ENCODE measurements at places on chromosomes 11 and 22.

DNA sequence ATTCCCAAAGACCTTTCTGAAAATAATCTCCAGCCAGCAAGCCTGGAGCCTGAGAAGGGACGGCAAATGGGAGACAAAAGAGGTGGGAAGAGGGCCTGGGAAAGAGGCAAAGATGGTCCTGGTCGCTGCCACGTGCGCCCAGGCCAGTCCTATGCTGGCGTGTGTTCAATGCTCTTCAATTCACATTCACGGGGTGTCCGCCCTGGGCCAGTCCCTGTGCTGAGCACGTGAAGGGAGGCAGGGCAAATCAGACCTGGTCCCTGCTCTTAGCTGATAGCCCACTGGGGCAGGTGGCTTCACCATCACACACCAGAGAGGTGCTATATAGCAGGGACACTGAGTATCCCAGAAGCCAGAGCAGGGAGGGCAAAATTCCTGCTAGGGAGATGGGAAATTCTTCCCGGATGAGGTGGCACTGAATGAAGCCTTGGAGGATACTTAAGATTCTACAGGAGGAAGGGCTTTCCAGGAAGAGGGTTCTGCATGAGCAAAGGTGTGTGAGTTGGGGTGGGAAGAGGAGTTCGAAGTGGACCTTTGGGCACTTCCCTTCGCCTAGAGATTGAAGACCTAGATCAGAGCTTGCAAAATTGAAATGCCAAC lies 148.2 kb downstream of the CHST1 start:
- DNase-seq: no peak

DNA sequence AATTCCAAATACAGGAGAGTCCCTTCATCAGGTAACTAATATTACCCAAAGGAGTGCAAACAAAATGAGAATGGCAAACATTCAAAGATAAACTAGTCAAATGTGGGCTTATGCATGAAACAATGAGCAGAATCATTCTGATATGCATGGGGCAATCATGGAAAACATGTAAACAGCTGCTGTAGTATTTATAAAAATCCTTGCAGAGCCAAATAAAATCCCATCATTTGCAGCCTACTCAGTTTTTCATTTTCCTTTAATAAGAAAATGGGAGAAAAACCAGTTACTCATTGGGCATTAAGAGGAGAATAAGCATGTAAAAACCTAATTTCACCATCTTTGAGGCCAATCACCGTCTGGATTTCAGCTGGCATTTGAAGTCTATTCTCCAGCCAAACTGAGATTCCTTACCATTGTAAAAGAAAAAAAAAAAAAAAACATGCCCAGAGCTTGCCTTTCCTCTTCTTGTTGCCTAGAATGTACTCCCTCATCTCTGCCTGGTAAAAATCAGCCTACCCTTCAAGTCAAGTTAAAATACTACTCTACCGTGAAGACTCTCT lies 249.1 kb downstream of the TTC28 start:
- no peak for DNase-seq

GRCh38 chr11:61446211-61446651 lies 16.3 kb downstream of the SDHAF2 start:
- DNase-seq: no peak

GRCh38 chr11:6586434-6587359 lies 16.7 kb downstream of the RRP8 start:
- DNase-seq: no peak

GRCh38 chr11:64863391-64864060 lies 14.9 kb downstream of the EHD1 start:
- no peak for DNase-seq

- DNase-seq: no peak
These were observed 81.0 kb downstream of the ETS1 start for GRCh38 chr11:128506356-128506755.

DNA sequence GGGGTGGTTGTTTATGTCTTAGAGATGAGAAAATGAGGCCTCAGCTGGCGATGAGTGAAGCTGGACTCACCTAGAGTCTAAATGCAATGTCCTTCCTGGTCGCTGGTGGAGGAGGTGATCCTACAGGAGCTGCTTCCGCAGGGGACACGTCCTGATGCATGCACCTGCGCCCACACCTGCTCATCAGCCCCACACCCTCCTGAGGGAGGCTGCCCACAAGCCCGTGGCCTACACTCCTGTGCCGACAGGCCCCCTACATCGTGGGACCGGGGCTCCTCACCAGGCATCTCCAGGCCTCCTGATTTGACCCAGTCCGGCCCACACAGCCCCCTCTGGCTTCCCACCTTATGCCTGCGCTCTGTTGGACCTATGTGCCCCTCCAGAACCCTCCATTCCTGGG lies 857.2 kb downstream of the TBC1D22A start:
- DNase-seq: no peak

DNA sequence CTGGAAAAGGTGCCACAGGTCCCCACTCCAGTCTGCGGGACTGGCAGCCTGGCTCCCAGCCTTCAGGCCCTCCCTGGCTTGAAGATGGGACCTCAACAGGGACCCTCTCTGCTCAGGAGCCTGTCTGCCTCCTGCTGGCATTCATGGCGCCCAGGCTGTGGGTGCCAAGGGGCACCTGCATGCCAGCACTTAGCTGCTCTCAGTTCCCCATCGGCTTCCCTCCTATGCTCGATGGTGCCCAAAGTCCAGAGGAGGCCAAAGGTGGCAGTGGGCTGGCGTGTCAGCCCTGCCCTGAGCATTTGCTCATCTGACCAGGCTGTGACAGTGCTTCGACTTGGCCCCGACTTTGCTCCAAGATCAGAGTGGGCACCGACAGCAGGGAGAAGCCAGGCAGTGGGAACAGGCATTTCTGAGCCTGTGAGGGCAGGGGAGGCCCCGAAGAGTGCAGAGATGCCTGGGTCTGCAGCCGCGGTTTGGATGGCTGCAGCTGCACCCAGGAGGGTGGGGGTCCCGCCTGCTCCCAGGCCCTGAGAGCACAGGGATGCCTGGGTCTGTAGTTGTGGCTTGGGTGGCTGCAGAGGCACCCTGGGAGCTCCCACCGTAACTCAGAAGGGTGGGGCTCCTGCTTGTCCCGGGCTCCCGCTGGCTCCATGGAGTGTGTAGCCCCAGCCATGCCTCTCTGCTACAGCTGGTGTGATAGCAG lies 463.6 kb downstream of the TBC1D22A start:
- DNase-seq: no peak

DNA sequence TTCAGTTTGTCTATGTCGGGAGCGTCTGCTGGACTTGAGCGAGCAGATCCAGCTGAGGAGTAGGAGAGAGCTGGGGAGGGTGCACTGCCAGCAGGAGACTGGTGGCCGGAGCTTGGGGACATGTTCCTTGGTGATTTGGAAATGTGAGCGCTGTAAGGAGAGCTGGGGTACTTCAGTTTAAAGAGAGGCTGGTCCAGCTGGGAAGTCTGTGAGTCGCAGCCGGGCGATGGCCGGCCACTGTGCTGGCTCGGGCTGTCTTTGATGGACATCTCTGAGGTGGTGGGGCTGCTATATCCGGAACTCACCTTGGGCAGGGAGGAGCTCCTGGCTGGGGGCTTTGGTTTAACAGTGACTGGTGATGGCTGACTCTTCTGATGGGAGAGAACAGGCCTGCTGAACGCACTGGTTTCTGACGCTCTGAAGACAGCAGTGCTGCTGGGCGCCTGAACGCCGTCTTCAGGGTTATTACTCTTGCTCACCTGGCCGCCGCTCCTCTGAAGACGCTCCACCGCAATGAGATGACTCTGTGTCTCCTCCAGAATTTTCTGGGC lies 63.6 kb upstream of the PITPNB start:
- DNase-seq: no peak

DNA sequence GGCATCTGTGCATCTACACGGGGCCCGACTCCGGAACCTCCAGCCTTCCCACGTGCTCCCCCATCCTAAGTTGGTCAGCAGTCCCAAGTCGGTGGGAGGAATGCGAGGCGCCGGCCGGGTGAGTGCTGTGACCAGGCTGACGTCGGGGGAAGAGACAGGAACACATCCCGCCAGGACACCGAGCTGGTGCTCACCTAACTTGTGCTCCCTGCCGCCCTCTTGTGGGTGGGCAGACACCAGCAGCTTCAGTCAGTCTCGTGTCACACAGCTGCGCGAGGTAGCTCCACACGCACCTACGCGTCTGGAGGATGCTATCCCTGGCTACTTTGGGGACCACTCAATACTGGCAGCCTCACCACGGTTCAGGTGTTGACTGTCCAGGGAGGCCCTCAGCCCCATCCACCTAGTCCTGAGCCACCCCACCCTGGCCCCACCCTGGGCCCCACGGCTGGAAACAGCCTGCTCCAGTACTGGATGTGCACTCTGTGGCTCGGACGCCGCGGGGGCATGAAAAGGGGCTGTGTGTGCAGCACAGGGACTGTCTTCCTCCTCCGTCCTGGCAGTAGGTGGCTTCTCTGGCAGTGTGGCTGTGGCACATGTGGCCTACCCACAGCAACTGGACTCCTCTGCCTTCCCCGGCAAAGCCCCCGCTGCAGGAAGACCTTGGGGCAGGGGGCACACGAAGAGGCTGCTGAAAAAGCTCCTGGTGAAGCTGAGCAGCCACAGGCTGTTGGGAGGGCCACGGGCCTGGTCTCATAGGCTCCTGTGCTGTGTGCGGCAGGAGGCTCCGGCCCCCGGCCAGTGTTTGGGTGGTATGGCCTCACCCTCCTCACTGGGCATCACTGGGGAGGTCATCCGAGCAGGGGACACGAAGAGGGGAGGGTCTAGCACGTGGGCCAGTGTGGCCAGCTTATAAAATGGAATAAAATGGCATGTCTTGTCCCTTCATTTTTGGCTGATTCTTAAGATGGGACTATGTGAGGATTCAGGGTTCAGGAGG lies 11.2 kb upstream of the BID start:
- no peak for DNase-seq

- DNase-seq: no peak
These were observed 72.5 kb upstream of the SHANK2 start for GRCh38 chr11:71324788-71325417.

- no peak for DNase-seq
These were observed 21.0 kb upstream of the UBASH3B start for GRCh38 chr11:122634501-122634900.

DNA sequence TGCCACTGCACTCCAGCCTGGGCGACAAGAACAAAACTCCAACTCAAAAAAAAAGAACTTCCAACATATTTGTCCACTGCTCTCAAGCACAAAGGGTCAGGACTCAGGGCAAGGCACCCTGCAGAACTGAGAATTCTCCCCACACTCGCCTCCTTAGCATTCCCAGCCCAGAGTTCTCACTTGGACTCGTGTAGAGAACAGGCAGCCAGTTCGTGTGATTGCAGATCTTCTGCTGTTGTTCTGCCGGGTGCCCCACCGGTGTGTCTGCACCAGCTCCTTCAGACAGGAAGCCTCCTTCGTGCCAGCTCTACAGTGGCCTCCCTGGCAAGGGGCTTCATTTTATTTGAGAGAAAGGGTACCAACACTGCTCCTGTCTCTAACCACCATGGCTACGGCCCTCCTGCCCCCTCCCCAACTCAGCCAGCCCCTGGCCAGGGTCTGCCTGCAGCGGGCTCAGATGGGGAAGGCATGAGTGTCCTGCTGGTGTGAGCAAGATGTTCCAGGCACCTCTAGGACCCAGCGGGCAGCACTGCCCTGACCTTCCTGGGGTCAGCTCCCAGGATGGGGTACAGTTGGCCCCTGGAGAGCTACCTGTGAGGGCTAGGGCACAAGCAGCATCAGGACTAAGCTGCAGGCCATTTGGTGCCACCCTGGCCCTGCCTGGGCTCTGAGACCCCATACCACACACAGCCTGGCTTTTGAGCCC lies 19.5 kb upstream of the SCGB1A1 start:
- no peak for DNase-seq

- no peak for DNase-seq
These were observed 258.3 kb downstream of the ETS1 start for GRCh38 chr11:128328955-128329551.

GRCh38 chr11:104183593-104183992 lies 19.6 kb upstream of the PDGFD start:
- no peak for DNase-seq

DNA sequence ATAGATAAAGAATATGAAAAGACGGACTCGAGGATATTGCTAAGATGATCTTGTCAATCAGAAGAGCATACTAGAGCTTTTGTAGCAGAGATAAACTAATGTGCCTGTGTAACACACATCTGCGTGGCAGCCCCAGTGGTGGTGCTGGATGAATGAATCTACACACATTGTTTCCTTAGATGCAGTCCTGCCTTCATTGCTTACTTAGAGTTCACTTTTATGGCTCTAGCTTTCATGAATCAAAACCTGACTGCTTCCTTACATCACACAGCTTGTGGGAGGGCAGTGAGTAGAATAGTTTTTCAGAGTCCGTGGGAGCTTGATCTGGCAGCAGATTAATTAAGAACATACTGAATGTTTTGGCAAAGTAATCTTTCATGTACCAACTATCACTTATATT lies 83.7 kb downstream of the EXT2 start:
- DNase-seq: no peak

- no peak for DNase-seq
These were observed 53.7 kb downstream of the TBC1D22A start for GRCh38 chr22:46815896-46816731.

DNA sequence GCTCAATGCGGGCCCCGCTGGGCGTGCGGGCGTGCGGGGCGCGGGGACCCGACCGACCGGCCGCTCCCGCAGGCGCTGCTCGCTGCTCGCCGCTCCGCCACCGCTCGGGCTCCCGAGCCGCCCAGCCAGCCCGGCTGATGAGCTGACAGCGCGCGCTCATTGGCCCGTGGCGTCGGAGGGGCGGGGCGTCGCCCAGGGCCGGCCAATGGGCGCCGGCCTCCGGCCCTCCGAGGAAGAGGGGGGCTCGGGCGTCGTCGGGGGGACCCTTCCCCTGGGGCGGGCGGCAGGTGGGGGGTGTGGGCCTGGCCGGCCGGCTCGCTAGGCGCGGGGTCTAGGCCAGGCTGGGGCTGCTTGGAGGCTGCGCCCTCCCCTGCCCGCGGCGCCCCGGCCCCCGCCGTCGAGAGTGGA lies at the start of gene SCUBE1:
Gene SCUBE1 (minus strand): TSS at position 111 of the 408 bp plus-strand sequence. CDS start 111 bp downstream, outside the sequence.
- DNase-seq: no peak

DNA sequence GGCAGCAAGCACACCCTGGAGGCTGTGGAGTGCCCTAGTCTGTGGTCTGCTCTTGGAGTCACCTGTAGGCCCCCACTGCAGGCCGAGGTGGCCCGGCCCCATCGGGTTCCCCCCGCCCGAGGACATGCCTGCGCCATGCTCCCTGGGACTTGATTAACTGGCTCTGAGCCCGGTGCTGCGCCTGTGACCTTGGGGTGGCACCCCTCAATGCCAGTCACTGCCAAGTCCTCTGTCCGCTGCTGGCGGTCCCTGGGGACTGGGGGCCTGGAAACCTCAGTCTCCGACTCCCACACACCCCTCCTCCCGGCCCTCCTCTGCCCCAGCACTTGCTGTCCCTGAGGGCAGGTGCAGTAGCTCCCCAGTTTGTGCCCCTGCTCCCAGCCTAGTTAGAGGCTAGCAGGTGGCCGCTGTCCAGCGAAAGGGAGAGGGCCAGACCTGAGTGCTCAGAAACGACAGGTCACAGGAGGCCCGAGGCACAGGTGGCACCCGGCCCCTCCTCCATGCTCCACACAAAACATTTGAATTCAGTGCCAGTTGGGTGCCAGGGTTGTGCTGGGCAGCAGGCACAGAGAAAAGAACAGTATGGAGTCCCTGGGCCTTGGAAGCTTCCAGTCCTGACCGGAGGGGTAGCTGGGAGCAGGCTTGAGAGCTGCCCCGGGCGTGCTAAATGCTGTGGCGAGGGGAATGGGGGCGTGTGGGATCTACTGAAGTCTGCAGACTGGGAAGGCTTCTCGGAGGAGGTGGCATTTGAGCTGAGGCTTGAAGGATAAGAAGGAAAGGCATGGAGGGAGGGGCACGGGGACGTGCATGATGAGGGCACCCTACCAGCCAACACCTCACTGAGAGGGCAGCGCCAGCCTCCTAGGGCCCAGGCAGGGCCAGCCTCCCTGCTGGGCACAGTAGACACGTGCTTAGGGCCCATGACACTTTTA lies 16.4 kb upstream of the FLRT1 start:
- DNase-seq: no peak

GRCh38 chr22:32662587-32662915 lies 139.0 kb upstream of the TIMP3 start:
- DNase-seq: no peak

GRCh38 chr11:71284525-71285092 lies 32.2 kb upstream of the SHANK2 start:
- DNase-seq: no peak

All from SIG-M5 (cell line).